ENCODE measurements at places on chromosomes 4 and X.

GRCh38 chrX:115047181-115047580, 29.8 kb upstream of the IL13RA2 start:
- no peak for DNase-seq

DNA sequence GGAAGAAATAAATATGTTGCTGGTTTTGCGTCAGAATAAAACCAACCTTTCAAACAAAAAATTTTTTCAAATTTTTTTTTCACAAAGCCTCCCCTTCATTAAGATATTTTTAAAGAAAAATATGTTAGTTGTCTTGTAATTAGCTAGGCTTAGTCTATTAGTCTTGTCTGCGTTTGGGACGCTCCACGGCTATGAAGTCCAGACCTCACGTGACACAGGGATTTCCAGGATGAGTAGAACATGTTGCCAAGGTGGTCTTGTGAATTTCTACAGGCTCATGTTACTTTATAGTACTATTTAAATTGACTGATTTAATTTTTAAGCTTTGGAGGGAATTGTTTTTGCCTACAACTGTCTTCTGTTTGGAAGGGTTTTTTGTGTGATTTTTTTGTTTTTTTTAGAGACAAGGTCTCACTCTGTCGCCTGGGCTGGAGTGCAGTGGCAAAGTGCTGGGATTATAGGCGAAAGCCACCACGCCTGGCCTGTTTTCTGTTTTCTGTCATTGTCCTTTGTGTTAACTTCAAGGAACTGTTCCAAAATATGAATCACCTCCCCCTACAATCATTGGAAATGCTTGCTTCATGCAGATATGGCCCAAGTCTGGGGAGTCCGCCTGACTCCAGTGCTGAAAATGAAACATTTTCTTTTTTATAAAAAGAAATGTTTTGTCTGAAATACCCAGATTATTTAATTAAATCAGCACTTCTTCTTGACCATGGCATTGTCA, 26.2 kb downstream of the TMEM144 start:
- no peak for DNase-seq

- no peak for DNase-seq
These were observed 246.6 kb downstream of the PARM1 start for GRCh38 chr4:75179510-75179909.

- no peak for DNase-seq
These were observed 11.1 kb downstream of the SLC25A43 start for GRCh38 chrX:119410027-119410819.

- DNase-seq, result no peak
These were observed 111.3 kb downstream of the CEP135 start for GRCh38 chr4:56060036-56060435.

GRCh38 chr4:52142816-52143215, 91.7 kb downstream of the SPATA18 start:
- DNase-seq, result no peak

- DNase-seq, result no peak
These were observed 21.2 kb upstream of the HGFAC start for GRCh38 chr4:3420606-3420955.

- no peak for DNase-seq
These were observed 75.5 kb upstream of the ADRA2C start for GRCh38 chr4:3690551-3691152.

- peak; percentile 37 for DNase-seq
These were observed 17.0 kb downstream of the ENOX2 start for GRCh38 chrX:130885996-130886395.

GRCh38 chrX:56986138-56986537, 9.2 kb downstream of the SPIN3 start:
- no peak for DNase-seq

DNA sequence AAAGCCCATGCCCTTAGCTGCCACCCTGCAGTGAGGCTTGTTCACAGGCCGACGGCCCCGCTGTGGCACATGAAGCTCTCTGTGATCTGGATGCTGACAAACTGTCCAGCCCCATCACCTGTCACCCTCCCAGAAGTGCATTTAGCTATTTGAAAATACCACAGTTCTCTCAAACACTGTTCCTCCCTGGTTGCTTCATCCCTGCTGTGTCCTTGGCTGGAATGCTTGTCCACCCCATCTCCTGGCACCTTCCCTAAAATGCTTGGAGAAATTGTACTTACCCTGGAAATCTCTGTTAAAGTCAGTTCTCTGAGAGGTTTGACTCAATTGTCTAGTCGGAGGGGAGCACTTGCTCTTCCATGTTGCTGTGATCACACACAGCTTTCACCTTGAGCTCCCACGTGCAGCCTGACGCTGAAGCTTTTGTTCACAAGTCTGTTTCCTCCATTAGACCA, 10.1 kb downstream of the SYNPO2 start:
- no peak for DNase-seq

- DNase-seq, result peak; percentile 68
These were observed 6.0 kb downstream of the SLC2A9 start for GRCh38 chr4:10015140-10015753.

DNA sequence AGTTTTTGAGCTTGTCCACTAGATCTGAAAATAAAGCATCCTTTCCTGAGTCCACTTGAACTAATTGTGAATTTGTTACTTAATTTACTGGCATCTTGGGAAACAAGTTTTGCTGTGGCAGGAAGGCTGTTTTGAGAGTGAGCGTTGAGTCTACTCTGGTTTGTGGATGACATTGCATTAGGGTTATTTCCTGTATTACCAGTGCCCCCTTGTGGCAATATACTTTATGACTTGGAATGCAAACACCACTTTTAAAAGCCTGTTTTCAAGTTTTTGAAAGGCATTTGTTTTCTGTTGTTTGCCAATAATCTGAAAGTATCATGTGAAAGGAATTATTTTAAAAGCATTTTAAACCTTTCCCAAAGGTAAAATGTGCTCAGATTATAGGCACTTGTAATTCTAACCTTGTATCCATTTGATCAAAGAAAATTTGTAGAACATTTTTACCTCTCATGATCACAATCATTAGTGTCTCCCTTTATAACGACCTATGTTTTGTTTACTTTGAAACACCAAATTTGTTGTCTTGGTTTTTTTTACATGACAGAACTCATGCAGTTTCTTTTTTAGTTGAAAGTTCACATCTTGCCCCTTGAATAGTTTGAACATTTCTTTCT, 18.0 kb upstream of the CYP2U1 start:
- DNase-seq, result peak; percentile 48

GRCh38 chr4:133102612-133103409, 46.3 kb upstream of the PCDH10 start:
- DNase-seq, result no peak

DNA sequence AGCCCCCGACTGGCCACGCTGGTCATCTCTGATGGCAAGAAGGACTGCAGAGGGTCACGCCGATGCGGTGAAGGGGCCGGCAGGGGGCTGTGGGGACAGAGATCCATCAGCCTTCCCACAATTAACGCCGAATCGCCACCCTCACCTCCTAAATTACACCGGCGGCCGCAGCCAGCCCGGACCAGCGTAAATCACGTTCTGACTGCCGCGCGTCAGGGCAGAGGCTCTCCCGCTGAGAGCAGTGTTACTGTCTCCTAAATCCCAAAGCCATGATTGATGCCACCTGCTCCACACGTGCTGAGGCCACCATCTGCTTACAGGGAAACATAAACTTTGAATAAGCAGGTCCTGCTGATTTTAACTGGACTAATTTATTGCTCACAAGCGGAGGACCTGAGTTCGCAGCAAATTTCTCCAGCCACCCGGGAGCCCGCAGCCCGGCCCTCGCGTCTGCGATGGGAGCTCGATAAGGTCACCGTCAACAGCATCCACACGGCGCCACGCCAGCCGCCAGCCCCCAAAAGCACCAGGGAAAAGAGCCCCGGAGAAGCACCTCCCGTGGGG, 127.3 kb upstream of the NKX1-1 start:
- DNase-seq, result peak; percentile 86

DNA sequence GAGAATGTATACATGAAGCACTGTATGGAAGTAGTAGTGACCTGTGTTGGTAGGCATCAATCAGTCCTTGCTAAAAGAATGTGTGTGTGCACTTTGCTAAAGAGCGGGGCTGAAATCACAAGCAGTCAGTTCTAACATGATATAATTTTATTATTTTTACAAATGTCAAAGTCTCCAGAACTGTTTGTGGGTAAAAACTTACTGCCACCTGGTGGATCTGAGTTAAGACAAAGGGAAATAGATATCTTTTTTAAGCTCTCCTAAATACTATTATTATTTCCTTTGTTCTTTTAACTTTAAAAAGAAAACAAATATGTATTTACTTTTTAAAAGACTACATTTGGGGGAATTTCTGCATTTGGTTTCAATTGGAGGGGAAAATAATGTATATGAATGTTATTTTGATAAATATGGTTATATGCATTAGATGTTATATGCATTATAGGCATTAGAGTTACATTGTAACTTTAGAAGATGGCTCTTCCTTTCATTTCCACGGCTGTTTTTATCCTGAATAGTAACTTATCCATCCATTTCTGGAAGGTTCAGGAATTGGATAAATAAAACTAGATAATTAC, 7.8 kb upstream of the CLOCK start:
- DNase-seq, result peak; percentile 7

GRCh38 chr4:2809610-2810180, 16.8 kb downstream of the SH3BP2 start:
- no peak for DNase-seq

GRCh38 chr4:79575709-79576428, 167.8 kb upstream of the GK2 start:
- DNase-seq, result no peak

- peak; percentile 12 for DNase-seq
These were observed 136.1 kb downstream of the MSL3 start for GRCh38 chrX:11893933-11894710.

GRCh38 chrX:30680618-30681017, 27.4 kb downstream of the GK start:
- DNase-seq, result no peak

DNA sequence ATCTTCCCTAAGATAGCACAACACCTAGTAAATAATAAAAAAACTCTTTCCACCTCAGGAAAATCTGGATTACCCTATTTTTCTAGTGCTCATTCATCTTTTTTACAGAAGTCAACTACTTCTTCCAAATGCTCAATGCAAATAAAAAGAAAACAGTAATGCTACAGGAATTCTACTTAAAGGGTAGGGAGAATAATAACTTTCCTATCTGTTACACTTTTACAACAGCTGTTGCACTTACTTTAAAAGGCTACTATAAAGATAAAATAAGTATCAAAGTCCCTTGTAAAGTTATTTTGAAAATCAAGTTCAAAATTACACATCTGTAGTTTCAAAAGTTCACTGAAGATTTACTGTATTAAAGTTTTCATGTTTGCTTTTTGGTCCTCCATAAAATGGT, 37.6 kb downstream of the THOC2 start:
- DNase-seq, result no peak

DNA sequence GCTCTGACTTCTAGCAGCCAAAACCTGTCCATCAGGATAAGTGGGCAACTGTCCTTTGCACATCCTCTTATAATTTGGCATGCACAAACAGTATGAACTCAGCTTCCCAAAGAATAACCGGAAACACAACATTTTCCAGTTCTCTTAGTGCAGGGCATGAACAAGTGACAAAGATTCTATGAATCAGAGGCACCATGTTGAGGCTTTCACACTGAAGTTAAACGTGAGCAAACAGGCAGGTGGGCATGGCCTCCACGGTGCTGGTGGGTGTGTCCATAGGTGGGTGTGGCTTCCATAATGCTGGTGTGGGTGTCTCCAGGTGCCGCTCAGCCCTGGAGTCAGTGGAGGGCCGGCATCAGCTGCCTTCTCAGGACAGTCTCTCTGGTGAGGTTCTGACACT, 196.5 kb downstream of the SMIM20 start:
- DNase-seq, result no peak

DNA sequence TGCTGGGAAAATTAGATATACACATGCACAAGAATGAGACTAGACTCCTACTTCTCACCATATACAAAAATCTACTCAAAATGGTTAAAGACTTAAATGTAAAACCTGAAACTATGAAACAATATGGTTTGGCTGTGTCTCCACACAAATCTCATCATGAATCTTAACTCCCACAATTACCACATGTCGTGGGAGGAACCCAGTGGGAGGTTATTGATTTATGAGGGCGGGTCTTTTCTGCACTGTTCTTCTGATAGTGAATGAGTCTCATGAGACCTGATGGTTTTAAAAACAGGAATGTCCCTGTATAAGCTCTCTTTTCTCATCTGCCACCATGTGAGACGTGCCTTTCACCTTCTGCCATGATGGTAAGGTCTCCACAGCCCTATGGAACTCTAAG, 48.5 kb upstream of the DDX60 start:
- no peak for DNase-seq

DNA sequence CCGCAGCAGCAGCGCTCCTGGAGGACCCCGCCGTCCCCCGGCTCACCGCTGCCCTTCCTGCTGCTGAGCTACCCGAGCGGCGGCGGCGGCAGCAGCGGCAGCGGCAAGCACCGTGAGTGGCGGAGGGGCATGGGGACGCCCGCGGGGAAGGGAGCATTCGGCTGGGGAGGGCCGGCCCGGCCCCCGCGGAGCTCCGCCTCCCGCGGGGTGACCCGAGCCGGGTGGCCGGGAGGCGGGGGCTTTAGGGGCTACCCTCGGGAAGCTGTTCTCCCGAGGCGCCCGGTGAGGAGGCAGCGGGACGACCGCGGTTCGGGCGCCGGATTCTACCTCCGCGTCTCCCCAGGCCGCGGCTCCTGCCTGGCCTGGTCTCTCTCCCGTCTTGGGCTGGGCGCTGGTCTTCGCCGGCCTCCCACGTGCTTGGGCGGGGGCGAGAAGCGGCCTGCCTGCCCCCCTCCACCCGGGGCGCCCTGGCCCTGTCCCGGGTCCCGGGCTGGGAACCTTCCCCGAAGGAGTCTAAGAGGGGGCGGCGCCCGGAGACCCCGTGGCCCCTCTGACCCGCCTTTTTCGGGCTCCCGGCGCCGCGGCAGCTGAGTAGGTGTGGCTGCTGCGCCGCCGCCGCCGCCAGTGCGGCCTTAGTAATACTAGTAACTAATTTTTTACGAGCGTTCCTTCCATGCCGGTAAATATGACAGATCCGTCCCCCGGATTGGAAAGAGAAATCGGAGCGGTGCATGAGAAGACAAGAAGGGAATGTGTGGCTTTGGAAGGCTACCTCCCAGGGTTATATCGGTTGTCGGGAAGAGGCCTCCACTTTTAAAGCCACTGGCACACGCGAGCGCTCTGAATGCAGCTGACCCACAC, 16.4 kb upstream of the RUFY3 start:
- peak; percentile 59 for DNase-seq

- DNase-seq, result no peak
These were observed 327.3 kb downstream of the MAPK10 start for GRCh38 chr4:86032476-86033022.

GRCh38 chrX:103932133-103932532, 30.3 kb upstream of the TMSB15B start:
- no peak for DNase-seq

GRCh38 chr4:68346461-68346860, 3.4 kb downstream of the YTHDC1 start:
- DNase-seq, result no peak

- no peak for DNase-seq
These were observed 13.4 kb upstream of the SLC2A9 start for GRCh38 chr4:10034612-10035104.
